Esophagus squamous epithelium (tissue), 5 donors: ENCODE measurements at places on chromosomes 7 and 10.

GRCh38 chr7:66869660-66870450 is 51.2 kb upstream of the TMEM248 start:
- no peak for DNase-seq

DNA sequence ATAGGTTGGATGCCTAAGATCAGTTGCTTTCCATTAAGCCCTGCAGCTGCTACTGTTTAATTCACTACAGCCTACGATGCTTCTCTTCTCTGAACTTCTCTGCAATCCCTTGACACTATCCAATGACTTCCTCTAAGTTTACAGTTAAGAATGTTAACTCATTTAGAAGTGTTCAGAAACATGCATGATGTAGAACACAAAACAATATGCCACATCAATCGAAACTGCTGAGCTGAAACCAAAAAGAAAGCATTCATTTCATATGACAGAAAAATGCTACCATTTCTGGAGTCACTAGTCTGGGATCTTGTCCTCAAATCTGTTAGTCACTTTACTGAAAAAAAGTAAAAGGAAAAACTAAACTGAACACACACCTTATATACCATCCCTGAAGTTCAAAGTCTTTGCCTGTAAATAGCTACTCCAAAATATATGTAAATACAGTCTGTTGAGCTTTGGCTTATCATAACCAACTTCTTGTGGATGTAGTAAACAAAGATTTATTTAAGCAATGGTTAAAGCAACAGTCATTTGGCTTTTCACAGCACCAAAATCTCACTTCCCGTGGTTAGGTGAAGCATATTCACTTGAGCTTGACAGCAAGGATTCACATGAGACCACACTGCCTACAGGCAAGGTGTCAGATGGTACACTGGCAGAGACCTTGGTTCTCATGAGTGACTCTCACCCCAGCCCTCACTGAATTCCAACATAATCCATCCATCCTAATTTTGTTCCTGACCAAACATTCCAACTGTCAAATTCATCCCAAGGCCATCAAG is 187.0 kb downstream of the PPP1R17 start:
- no peak for DNase-seq

GRCh38 chr7:100431286-100431735 is 1.7 kb downstream of the MEPCE start:
- DNase-seq, result no peak

DNA sequence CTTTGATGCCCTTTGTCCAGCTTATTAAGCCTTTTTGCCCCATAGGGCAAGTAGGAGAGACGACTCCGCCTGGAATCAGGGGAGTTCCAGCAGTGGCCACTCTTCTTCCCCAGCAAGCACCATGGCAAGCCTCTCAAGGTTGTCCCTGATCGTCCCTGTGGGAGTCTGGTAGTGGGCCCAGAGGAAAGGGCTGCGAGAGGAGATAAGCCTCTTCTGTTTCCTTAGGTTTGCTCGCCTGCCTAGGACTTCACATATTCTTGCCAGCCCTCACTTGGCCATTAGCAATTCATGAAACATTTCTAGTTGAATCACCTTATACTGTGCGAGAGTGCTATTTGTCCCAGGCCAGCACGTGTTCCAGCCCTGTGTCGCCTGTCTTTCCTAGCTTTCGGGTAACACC is 47.8 kb upstream of the CPN1 start:
- DNase-seq, result no peak

- no peak for DNase-seq
Measured at GRCh38 chr7:126727930-126728391, 524.8 kb downstream of the GRM8 start.
